Neuronal stem cell (in vitro differentiated cells): ENCODE measurements at places on chromosomes 6 and 20.

- no peak overlapping the region for H3K4me3 ChIP-seq
- no peaks in the 10 kb centered on the region for H3K4me1 ChIP-seq
- no peaks in the 10 kb centered on the region for H3K36me3 ChIP-seq
- no peak for DNase-seq
Measured at GRCh38 chr6:48032151-48032550, 78.8 kb downstream of the PTCHD4 start.

DNA sequence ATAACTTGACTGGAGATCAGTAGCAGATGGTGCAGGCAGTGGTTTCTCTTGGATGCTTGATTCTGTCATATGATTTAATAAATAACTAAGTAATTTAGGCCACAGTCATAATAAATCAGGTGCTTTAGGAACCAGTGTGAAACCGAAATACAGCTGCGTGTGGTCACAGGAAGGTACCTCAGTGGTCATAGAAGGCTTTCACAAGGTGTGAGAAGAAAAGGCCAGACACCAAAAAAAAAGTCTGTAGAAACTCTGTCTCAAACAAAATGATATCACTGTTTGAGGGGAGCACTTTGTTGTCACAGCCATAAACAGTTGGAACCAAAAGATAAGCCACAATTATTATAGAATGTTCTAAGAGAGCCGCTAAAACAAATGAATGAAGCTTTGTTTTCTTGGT, 56.5 kb downstream of the ARMC2 start:
- no peaks in the 10 kb centered on the region for H3K36me3 ChIP-seq
- no peak overlapping the region for H3K27ac ChIP-seq
- no peak for DNase-seq
- no peak overlapping the region for H3K4me3 ChIP-seq
- H3K4me1 ChIP-seq, result peaks cover 3% of the 10 kb centered on the region

DNA sequence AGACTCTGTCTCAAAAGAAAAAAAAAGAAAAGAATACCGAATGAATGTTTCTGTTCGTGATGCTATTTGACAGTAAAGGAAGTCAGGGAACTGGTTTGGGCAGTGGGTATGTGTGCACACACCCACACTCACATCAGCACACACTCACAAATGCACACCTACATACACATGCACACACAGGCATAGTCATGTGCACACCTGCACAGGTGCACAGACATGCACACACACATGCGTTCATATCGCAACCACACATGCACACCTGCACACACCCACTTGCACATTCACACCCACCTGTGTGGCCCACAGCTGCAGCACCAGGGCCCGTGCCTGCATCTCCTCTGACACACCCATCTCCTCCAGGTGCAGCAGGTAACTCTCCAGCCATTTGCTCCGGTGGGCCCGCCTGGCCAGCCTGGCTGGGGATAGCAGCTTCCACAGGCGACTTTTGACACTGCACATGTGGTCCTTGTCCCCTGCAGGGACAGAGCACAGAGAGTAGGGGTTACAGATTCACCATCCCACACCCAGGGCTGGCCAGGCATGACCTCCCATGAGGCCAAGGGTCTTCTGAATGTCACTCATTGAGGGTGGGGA, 41.4 kb upstream of the KCNB1 start:
- no peaks in the 10 kb centered on the region for H3K36me3 ChIP-seq
- no peaks in the 10 kb centered on the region for H3K4me1 ChIP-seq
- no peak for DNase-seq
- no peaks in the 10 kb centered on the region for H3K27me3 ChIP-seq
- H3K4me3 ChIP-seq, result peak overlapping the region; percentile 55

- DNase-seq, result no peak
- no peaks in the 10 kb centered on the region for H3K4me1 ChIP-seq
- H3K27ac ChIP-seq, result no peak overlapping the region
- H3K36me3 ChIP-seq, result no peaks in the 10 kb centered on the region
Measured at GRCh38 chr6:34938268-34938667, 49.2 kb downstream of the ANKS1A start.

GRCh38 chr6:145469021-145469420, 266.3 kb downstream of the EPM2A start:
- no peak overlapping the region for H3K27ac ChIP-seq
- no peak for DNase-seq
- H3K4me3 ChIP-seq, result no peak overlapping the region
- H3K27me3 ChIP-seq, result no peaks in the 10 kb centered on the region
- no peaks in the 10 kb centered on the region for H3K4me1 ChIP-seq

DNA sequence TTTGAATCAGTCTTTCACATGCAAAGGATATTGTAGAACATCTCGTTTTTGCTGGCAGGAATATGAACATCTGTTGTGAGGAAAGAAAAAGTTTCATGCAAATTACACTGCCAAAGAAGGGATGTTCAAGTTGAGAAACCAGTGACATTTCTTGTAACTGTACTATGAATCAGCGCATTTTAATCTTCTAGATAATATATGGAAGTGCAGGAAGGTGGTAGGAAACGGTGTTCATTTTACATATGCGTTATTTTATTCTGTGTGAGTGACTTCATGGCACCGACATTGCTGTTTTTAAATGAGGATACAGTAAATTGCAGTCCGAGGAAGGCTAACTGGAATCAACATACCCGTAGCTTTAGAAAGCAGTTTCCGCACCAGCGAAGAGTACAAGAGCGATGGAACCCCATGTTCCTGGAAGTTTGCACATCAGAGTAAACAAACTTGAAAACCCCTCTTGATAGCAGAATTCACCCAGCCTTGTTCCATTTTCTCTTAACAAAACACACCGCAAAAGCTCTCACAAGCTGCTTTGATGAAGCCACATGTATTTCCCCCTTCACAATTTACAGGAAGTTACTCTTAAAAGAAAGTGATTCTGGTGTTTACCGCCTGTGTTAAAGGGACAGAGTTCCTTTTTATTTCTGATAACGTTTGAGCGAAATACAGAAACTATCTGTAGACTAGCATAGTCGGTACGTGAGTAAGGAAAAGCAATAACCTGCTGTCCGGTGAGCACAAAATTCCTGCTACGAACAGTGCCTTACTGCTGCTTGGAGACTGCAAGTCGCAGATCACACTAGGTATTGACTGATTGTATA, 11.5 kb downstream of the PRDM1 start:
- H3K27me3 ChIP-seq, result no peaks in the 10 kb centered on the region
- H3K27ac ChIP-seq, result no peak overlapping the region
- no peak for DNase-seq
- peaks cover 13% of the 10 kb centered on the region for H3K4me1 ChIP-seq

DNA sequence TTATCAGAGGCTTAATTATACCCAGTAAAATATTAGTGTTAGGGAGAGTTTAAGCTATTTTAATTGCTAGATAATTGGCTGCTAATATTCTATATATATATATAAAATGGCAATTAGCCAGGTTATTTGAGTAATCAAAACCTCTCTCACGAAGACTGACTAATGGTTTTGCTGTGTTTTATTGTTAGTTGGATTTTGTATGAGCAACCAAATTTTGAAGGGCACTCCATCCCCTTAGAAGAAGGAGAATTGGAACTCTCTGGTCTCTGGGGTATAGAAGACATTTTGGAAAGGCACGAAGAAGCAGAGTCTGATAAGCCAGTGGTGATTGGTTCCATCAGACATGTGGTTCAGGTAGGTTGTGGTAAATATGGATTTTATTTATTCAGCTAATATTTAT, 102.2 kb downstream of the RTN4IP1 start:
- no peaks in the 10 kb centered on the region for H3K36me3 ChIP-seq
- H3K4me3 ChIP-seq, result no peak overlapping the region
- no peaks in the 10 kb centered on the region for H3K4me1 ChIP-seq
- H3K27ac ChIP-seq, result no peak overlapping the region
- no peaks in the 10 kb centered on the region for H3K27me3 ChIP-seq

DNA sequence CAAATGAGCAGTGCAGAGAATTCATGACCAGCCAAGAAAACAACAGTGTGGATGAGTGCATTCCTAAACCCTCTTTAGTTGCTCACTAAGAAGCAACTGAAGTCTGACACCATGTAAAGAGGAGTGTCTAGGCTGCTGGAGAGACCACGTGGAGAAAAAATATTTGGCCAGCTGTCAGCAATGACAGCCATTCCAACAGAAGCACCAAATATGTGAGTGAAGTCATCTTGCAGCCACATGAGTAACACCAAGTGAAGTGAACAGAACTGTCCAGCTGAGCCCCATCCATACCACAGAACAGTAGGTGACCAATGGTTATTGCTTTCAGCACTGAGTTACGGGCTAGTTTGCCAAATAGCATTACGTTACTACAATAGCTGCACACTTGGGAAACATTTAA, 89.4 kb downstream of the TBXT start:
- no peaks in the 10 kb centered on the region for H3K27me3 ChIP-seq
- no peak for DNase-seq
- no peak overlapping the region for H3K4me3 ChIP-seq
- no peaks in the 10 kb centered on the region for H3K36me3 ChIP-seq
- H3K4me1 ChIP-seq, result no peaks in the 10 kb centered on the region
- H3K27ac ChIP-seq, result no peak overlapping the region

GRCh38 chr6:159790149-159790955, at the start of gene MRPL18:
TSS of gene MRPL18 (plus strand) at chr6:159790467. CDS start at chr6:159790588, 121 bp downstream.
- H3K27ac ChIP-seq, result peak within 1 kb of the TSS; percentile 86
- H3K27me3 ChIP-seq, result no peaks in the 10 kb centered on the region
- H3K4me1 ChIP-seq, result peaks cover 6% of the 10 kb centered on the region
- H3K4me3 ChIP-seq, result peak within 1 kb of the TSS; percentile 100
- peaks cover 71% of the 10 kb centered on the region for H3K36me3 ChIP-seq

DNA sequence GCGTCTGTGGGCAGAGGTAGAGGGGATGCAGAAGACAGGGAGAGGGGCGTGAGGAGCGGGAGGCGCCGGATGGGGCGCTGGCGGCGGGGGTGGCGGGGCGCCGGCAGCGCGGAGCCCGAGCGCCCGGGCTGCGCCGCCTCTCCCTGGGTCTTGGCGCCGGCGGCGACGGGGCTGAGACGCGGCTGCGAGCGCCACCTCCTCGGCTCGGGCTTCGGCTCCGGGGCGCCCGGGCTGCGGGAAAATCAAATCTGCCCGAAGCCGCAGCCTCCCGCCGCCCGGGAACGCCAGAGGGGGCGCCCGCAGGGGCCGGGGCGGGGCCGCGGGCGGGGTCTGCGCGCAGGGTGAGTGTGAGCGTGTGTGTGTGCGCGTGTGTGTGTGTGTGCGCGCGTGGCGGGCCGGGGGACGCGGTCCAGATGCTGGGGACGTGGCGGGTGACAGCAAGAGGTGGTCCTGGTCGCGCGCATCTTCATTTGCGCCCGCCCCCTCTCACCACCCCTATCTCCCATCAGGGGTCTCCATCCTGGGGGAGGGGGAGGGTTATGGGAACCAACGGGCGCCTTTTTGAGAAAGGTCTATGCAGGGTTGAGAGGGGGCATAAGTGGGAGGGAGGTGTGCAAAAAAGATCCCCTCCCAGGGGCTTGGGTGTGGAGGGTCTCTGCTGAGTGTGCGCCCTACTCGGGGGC, 646 bp upstream of the CPNE5 start:
- H3K36me3 ChIP-seq, result no peaks in the 10 kb centered on the region
- H3K4me3 ChIP-seq, result peak overlapping the region; percentile 75
- peaks cover 19% of the 10 kb centered on the region for H3K27me3 ChIP-seq

DNA sequence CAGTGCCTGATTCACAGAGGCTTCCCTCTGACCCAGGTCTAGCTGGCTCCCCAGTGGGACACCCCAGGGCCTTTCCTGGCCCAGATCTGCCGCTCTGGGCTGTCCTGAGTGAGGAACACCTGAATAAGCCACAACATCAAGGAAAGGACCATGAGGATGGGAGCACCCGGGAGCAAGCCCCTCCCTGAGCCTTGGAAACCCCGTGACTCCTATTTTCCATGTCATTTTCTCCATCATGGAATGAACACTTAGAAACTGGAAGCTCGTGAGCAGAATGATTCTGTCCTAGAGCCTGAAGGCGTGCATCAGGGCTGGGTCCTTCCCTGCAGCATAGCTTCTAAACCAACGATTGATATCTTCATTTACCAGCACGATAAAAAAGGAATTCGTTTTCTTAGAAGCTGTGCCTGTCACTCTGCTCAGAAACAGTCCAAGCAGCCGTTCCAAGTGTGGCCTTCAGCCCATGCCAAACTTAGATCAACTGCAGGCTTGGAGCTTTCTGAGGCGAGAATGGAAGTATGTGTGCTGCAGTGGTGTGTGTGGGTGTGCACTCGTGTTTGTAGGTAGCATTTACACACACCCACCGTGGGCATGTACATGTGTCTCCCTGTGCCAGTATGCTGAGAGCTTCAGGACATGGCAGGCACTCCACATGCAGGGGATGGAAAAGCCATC, 83.2 kb upstream of the FOXC1 start:
- no peak overlapping the region for H3K4me3 ChIP-seq
- no peaks in the 10 kb centered on the region for H3K27me3 ChIP-seq
- no peaks in the 10 kb centered on the region for H3K36me3 ChIP-seq
- H3K27ac ChIP-seq, result no peak overlapping the region
- H3K4me1 ChIP-seq, result peaks cover 10% of the 10 kb centered on the region

DNA sequence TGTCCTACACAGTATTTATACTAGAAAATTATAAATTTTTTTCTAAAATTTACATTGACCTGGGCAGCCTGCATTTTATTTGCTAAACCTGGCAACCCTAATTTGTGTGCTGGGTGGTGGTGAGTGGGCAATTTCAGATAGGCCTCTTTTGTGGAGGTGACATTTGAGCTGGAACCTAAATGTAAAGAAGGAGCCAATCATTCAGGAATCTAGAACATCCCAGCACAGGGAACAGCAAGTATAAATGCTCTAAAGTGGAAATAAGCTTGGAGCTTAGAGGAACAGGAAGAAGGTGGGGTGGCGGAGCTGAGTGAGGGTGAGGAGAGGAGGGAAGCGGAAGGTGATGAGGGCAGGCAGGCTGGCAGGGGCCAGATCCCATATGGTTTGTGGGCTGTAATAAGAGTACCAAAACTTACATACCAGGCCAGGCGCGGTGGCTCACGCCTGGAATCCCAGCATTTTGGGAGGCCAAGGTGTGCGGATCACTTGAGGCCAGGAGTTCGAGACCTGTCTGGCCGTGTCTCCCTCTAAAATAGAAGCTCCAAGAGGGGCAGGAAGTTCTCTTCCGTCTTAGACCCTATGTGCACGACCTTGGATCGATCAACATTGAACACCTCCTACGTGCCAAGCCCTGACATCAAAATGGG, 549 bp upstream of the CSE1L start:
- H3K4me3 ChIP-seq, result peak overlapping the region; percentile 85
- H3K4me1 ChIP-seq, result peaks cover 11% of the 10 kb centered on the region
- peak overlapping the region; percentile 64 for H3K27ac ChIP-seq

DNA sequence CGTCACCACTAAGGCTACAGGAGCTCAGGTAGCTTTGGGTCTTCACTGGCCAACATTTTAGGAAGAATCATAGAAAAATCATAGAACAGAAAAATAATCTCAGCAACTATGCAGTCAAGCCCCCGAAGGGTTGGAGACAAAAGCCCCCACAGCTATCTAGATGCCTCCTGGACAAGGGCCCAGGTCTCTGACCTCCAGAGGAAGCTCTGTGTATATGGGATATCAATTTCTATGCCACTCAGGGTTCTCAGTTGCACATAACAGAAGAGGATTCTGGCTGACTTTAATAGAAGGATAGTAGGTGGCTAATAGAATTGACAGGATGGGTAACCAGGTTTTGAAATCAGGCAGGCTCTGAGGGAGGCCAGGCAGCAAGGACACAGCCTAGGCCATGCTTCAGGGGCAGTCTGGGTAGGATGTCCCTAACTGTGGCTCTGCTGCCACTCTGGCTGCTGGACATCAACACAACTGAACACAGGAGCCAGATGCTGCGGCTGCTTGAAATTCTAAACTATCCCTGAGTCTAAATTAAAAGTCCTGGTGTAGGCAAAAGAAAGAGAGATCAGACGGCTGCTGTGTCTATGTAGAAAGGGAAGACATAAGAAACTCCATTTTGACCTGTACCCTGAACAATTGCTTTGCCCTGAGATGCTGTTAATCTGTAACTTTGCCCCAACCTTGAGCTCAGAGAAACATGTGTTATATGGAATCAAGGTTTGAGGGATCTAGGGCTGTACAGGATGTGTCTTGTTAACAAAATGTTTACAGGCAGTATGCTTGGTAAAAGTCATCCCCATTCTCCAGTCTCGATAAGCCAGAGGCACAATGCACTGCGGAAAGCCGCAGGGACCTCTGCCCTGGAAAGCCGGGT, 65.6 kb downstream of the TRMT6 start:
- H3K4me1 ChIP-seq, result no peaks in the 10 kb centered on the region
- H3K36me3 ChIP-seq, result no peaks in the 10 kb centered on the region
- no peak for DNase-seq
- no peak overlapping the region for H3K27ac ChIP-seq
- H3K4me3 ChIP-seq, result no peak overlapping the region
